ENCODE measurements at places on chromosomes 13 and 19.

DNA sequence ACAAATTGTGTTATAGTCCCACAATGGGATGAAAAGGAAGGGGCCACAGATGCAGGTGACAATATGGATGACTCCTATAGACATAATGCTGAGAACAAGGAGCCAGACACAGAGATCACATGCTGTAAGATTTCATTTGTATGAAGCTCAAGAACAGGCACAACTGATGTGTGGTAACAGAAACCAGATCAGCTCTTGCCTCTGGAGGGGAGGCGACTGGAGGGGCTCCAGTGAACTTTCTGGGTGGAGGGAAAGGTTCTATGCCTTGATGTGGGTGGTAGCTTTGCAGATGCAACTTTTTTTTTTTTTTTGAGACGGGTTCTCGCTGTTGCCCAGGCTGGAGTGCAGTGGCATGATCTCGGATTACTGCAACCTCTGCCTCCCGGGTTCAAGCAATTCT is 6.0 kb upstream of the RABAC1 start:
- no peak for DNase-seq

DNA sequence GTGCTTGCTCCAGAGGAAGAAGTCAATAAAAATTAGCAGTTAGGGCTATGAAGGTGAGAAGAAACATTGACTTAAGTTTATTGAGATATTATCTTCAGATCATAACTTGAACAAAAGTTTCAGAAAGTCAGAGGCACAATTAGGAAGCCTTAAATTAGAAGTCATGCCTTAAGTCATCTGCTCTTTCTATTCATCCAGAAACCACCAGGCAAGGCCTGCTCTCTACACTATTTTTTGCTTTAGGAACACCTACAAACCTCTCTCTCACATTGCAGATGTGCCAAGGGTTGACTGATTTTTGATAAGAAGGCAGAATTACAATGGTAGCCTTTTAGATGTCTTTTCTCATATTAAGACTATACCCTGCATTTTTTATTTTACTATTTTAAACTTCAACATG is 268.7 kb downstream of the SPRY2 start:
- no peak for DNase-seq

GRCh38 chr13:76383676-76384461 is 502.3 kb downstream of the KCTD12 start:
- no peak for DNase-seq

- DNase-seq = no peak
Measured at GRCh38 chr19:35736913-35737886, 5.1 kb downstream of the IGFLR1 start.

DNA sequence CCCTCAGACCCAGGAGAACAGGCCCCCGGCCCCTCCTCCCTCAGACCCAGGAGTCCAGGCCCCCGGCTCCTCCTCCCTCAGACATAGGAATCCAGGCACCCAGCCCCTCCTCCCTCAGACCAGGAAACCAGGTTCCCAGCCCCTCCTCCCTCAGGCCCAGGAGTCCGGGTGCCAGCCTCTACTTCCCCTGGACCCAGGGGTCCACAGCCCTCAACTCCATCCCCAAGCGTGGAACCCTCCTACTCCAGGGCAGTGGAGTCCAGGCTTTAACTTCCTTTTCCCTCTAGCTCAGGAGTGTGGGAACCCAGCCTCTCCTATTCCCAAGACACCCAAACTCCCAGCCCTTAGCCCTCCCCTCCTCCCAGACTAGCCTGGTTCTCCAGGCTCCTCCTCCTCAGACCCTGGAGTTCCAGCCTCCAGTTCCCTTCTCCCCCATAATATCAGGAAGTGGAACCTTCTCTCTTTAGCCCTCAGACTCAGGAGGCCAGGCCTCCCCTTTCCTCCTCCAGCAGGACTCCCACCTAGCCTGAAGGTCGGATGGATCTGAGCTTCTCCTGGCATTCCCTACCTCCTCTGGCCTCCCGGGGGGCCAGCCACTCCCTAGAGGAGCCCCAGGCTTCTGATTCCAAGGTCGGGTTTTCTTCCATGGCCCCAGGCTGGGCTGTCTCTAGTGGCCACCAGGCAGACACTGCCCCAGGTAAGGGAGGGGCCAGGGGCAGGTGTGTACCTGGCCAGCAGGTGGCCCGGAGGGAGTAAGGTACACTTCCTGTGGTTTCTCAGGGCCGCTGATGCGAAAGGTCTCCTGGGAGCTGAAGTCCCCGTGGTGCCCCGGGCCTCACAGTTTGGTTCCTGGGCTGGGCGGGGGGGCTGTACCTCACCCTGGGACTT is at the start of gene TMC4:
Gene TMC4, minus strand, starts transcription at position 690 of the 888 bp plus-strand sequence. Its CDS starts 43 bp downstream, at position 647.
- no peak for DNase-seq

GRCh38 chr13:21988624-21989023 is 317.8 kb downstream of the FGF9 start:
- no peak for DNase-seq

- no peak for DNase-seq
Measured at GRCh38 chr19:41408256-41408655, 10.6 kb downstream of the BCKDHA start.

DNA sequence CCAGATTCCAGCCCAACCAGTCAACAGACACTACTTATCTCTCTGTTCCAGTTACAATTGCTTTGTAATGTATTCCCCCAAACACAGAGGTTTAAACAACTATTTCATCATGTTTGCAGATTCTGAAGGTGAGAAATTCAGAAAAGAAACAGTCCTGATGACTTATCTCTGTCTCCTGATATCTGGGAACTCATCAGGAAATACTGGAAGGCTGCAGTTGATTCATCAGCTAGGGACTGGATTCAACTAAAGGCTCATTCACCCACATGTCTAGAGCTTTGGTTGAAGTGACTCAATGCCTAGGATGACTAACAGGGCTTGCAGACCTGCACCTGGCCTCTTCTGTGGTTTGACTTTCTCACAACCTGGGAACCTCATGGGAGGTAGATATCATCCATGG is 56.6 kb upstream of the GPC6 start:
- DNase-seq = no peak

DNA sequence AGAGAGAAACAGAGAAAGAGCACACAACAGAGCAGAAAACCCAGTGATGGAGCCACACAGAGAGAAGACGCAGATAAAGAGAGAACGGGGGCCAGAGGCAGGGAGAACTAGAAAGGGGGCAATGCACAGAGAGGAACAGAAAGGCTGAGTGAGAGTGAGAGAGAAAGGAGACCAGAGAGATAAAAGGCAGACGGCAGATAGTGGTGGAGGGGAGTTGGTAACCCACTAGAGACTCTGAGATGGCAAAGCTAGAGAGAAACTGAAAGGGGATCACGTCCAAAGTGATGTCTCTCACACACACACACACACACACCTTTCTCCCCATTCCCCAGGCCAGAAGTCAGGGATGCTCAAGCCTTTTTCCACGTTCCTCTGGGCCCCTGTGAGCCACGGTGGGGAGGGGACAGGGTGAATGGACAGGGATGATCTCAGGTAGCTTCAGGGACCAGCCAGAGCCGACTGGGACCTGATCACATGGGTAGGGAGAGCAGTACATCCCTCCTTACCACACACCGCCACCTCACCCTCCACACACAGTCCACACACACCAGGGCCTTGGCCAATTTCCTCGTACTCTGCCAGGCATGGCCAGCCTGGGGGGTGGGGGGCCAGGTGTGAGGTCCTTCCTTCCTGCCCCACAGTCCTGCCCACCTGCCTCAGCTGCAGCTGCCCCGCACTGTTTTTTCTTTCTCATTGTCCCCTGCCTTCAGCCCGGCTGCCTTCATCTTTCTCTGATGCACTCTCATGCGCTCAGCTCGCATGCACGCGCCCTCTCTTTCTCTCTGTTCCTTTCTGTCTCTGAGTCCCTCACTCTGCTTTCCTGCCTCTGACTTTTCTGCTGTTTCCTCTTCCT is 22.5 kb upstream of the POU2F2 start:
- no peak for DNase-seq

GRCh38 chr13:43077461-43077860 is 54.1 kb downstream of the DNAJC15 start:
- DNase-seq = no peak

GRCh38 chr13:28370448-28370847 is 124.5 kb downstream of the FLT1 start:
- no peak for DNase-seq

GRCh38 chr13:23753458-23753857 is 135.7 kb downstream of the MIPEP start:
- no peak for DNase-seq

- no peak for DNase-seq
Measured at GRCh38 chr19:35117116-35117515, 1.5 kb downstream of the FXYD3 start.

- no peak for DNase-seq
Measured at GRCh38 chr19:36142046-36142445, 2.2 kb downstream of the CAPNS1 start.

DNA sequence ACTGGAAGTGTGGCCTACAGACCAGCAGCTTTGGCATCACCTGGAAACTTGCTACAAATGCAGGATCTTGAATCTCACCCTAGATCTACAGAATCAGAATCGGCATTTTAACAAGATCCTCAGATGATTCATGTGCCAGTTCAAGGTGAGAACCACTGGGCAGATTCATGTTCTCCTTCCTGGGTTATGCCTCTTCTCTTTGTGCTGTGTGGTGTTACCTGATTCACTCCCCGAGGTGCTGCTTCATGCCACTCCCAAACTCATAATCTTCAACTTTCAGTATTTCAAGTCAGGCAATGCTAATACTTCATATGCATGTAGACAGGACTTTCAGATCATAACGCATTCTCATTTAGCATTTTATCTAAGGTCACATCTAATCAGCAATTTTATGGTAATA is 427.7 kb downstream of the FOXO1 start:
- no peak for DNase-seq

- no peak for DNase-seq
Measured at GRCh38 chr13:21242236-21242635, 65.8 kb downstream of the MRPL57 start.

GRCh38 chr13:87821512-87821911 is 150.3 kb downstream of the SLITRK5 start:
- DNase-seq = no peak

DNA sequence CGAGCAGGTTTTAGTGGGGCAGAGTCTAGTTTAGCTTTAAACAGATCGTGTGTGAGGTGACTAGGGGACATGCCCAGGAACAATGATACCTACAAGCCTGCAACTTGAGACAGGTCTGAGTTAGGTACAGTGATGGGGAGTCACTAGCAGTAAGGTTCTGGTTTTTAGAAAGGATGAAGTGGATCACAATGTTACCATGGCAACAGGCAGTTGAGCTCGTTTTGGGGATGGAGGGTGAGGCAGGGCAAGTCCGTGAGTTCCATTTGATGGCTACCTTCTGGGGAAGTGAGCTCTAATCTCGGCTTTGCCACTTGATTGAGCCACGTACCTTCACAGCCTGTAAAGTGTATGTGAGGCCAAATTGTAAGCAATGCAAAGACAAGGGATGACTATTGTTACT is 76.0 kb upstream of the GTF3A start:
- DNase-seq = no peak

GRCh38 chr13:102198418-102199311 is 203.2 kb downstream of the FGF14 start:
- DNase-seq = no peak

- no peak for DNase-seq
Measured at GRCh38 chr19:39846678-39847486, 703 bp upstream of the FBL start.

DNA sequence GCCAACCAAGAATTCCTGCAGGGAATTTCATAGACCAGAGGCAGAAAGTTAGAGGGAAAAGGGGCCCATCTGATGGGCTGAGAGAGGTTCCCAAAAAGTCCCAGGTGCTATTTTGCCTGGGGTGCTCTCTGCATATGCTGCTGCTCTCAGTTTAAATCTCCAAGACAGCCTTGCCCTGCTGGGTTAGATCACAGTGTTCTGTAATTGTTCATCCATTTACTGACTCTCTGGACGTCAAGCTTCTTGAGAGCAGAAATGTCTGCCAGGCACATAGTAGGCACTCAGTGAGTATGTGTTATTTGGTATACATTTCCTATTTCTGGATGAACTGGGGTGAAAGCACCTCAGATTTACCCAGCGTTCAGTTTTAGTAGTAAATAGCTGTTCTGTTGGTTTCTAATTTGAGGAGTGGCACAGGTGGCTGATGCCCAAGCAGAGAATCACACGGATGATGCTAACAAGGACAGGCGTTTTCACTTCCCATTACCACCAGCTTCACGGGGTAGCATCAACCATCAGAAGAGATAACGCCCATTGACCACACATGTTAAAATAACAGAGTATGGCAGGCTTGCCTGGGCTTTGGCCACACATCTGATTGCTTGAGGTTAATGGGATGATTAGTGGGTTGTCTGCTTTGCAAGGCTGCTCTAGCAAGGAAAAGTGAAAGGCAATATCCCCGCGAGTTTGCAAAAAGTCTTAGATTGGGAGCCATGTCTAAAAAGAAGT is 161.1 kb downstream of the SLC7A1 start:
- DNase-seq = no peak

DNA sequence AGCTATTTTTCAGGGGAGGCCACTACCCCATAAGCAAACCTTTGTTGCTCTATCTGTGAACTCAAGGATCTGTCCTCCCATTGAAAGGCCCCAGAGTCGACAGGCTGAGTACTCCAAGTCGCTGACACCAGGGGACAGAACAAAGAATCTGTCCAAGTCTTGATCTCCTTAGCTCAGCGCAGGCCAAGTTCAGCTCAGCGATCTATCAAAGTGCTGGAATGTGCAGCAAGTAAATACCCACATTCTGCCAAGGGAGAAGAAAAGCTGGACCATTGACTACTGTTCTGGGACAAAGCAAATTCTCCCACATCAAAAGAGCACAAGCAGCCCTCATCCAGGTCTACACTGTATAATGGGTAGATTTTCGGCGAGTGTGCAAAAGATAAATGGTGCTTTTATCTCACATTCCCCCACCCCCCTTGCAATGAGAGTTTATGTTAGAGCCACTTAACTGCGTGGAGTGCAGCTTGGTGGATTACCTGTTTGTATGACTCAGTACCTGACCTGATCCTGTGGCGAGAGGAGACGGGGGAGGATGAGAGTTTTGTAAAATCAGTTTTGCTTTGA is 391.7 kb upstream of the SGCG start:
- DNase-seq = no peak

- no peak for DNase-seq
Measured at GRCh38 chr19:20315543-20315942, 148.5 kb downstream of the ZNF486 start.

DNA sequence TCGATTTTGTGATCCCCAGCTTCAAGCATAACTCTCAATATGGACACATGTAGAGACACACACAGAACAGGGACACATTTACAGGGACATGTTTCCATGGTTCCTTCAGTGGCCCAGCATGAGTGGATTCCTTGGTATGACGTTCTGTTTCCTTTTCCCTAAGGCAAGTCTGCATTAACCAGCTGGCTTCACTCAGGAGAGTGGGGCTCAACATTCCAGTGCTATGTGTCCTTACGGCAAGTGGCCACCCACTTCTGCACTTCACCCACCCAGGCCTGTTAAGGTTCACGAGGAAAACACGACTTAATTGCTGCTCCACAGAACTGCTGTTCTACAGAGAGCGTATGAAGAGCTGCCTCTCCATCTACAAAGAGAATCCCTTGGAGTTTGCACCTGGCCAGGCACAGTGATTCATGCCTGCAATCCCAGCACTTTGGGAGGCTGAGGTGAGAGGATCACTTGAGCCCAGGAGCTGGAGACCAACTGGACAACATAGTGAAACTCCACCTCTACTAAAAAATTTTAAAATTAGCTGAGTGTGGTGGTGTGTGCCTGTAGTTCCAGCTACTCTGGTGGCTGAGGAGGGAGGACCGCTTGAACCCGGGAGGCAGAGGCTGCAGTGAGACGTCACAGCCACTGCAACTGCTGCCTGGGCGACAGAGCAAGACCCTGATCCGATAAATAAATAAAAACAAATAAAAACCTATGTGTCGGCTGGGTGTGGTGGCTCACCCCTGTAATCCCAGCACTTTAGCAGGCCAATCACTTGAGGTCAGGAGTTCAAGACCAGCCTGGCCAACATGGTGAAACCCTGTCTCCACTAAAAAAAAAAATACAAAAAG is 32.5 kb downstream of the BRD4 start:
- DNase-seq = no peak

Data from omental fat pad (tissue), 4 donors.